ENCODE measurements at places on chromosomes 6 and 20.

- no peak for DNase-seq
Observed at GRCh38 chr6:21598674-21599023, 5.1 kb downstream of the SOX4 start.

GRCh38 chr20:15767999-15768741 is 805.1 kb downstream of the KIF16B start:
- DNase-seq: no peak

DNA sequence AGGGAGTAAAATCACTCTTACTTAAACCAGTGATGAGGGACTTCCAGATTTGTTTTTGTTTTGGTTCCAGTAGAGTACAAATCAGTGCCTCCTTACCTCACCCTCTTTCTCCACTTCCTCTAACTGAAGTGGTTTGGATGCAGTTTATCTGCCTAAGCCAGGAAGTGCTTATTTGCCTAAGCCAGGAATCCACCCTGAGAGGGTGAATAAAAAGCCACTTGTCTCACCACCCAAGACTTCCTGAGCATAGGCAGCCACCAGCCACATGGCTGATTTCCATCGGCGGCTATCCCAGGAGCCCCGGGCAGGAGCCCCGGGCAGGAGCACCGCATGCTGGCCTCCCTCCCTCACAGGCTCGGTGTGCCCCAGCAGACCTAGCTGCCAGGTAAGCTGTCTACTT is 12.0 kb downstream of the LRP11 start:
- no peak for DNase-seq

GRCh38 chr6:74931558-74931957 is 274.3 kb downstream of the COL12A1 start:
- DNase-seq: no peak

- no peak for DNase-seq
Observed at GRCh38 chr6:143939364-143939763, 68.7 kb downstream of the PLAGL1 start.

- DNase-seq: no peak
Observed at GRCh38 chr20:41534170-41534569, 84.0 kb downstream of the CHD6 start.

DNA sequence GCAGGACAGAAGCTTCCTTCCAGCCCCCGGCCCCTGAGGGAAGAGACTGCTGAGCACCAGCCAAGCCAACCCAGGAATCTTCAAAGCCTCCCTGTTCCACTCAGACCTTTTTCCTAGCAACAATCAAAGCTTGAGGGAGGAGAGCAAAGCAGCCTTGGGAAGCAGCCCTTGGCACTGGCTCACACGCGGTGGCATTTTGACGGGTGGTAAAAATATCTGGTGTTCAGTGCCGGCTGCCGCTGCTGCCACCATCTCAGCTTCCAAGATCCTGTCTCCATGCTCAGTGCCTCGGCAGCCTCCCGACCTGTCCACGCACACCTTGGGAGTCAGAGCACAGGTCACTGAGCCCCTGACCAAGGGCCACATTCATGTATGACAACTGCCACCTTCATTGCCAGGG is 170.1 kb downstream of the LRFN2 start:
- DNase-seq: no peak

Data from substantia nigra (tissue), 51 donors.